MG63 (cell line): ENCODE measurements at places on chromosomes 4 and X. TPM values are rescaled to one million over a fixed set of nuclear protein-coding genes. Genes with fewer than 3 reads are reported as not detected.

KCNIP4 gene
- not detected in 2 replicates for total RNA-seq

RTL9 gene
- 0.30 and 0.72 TPM in 2 replicates for total RNA-seq

- DNase-seq, result no peak
Measured at GRCh38 chr4:157840034-157840433, 332.8 kb downstream of the GASK1B start.

GRCh38 chr4:16794816-16795445, 103.5 kb downstream of the LDB2 start:
- DNase-seq, result peak; percentile 28

MYOZ2 gene
- total RNA-seq, result not detected in 2 replicates

DNA sequence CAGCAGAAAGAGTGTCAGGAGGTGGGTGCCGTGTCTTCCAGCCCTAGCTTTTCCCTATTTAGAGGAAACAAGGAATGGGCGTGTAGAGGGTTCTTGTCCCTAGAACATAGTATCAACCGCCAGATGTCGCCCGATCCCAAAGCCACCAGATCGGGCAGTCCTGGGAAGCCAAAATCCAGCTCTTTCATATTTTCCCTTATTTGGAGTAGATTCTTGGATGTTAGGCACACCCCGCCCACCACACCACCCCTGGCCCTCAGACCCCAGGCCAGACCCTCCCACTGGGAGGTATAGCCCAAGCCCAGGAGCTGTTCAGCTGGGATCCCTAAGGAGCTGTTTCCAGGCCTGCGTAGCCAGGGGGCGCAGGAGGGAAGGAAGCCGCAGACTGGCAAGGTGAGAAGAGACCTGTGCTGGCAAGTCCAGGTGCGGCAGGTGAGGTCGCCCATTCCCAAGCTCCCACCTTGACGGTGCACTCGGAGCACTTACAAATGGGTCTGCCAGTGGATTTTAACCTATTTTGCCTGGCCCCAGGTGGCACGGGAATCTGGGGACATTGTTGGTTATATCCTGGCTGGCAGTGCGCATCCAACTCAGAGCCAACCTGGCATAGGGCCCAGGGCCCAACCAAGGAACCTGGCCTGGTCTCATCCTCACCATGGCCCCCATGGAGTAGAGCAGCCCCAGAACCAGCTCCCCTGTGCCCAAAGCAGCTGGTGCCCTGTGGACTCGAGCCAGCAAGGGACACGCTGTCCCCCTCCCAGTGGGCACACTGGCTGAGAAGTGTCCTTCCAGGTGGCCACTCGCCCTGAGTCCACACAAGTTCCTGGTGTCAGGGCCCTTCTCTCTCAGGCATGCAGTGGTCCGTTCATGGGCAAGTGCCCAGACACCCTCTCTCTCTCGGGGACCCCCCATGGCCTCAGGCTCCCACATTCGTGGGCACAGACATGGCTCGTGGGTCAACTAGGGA, 811 bp downstream of the FLNA start:
- DNase-seq, result peak; percentile 74

H2AZ1 gene
- 583 and 635 TPM in 2 replicates for total RNA-seq

- no peak for DNase-seq
Measured at GRCh38 chrX:25288676-25289075, 272.9 kb upstream of the ARX start.

DNA sequence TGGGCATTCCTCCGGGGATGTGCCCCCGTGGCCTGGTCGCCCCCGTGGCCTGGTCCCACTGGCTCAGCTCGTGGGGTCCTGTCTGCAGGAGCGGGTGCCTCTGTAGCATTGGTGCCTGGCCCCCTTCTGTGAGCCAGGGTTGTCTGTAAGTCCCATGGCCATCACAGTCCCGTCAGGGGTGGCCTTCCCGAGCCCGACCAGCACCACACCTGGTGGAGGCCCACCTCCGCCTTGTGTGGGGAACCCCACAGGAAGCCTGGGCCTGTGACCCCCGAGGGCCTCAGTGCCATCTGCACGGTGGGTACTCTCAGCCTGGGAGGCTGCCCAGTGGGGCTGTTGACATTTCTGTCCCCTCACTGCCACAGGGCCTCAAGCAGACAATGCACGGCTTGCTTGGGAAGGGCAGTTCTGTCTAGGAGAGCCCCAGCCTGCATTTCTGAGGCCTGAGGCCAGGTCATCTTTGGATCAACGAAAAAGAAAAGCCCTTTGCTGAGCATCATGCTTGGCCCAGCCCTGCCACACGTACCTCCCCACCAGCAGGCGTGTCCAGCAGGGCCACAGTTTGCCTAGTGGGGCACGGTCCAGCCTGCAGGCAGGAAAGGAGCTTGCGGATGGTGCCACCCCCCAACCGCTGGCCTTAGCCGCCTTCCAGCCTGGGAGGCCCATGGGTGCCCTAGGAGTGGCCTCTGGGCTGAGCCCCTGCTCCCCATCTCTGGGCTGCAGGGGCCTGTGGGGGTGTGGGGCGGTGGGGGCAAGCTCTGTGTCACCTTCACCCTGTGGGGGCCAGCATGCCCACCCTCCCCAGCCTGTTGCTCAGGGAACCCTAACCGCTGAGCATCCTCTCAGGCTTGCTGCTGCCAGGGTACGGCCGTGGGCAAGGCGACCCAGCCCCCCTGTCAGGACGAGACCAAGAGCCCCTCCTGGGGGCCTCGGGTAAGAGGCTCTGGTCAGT, 23.2 kb downstream of the NKX1-1 start:
- no peak for DNase-seq

DNA sequence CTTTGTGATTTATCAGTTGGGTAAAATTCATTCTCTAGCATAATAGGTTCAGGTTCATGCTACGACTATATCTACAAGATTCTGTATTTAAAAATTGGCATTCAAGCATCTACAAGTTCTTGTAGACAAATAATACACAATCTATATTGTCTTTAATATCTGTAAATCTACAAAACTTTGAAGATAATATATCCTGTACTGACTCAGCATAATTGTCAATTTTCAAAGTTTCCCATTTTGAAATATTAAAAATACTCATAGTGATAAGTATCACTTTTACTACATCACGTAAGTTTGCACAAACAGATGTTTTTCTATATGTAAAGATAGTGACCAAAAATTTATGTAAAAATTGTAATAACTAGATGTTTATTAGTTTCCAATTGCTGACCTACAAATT, 360.6 kb downstream of the FSTL5 start:
- DNase-seq, result no peak

- DNase-seq, result no peak
Measured at GRCh38 chr4:98081936-98082335, 61.3 kb downstream of the STPG2 start.

DNA sequence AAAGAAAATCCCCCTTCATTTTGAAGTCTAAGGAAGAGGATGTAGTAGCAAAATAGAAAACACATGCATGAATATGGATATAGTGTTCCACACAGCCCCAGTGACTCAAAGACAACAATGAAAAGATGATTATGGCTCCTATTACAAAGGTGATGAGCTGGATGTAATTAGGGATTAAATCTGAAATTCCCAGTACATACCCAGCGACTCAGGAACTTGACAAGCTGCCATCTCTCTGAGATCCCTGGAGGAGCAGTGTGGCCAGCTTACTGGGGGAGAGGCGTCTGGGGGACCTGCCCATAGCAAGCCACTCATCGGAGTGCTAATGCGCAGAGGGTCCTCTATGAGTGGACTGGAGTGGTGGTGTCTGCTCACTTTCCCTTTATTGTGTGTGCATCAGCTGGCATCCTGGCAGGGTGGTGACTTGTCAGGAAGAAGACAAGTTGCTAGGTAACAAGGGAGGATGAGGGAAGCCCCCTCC, 42.7 kb upstream of the MGST2 start:
- no peak for DNase-seq

G3BP2 gene
- total RNA-seq, result 21.3 and 41.9 TPM in 2 replicates

GRCh38 chrX:20309806-20310205, 43.1 kb upstream of the RPS6KA3 start:
- peak; percentile 23 for DNase-seq

- DNase-seq, result no peak
Measured at GRCh38 chr4:6252051-6252450, 17.6 kb upstream of the WFS1 start.

CXCL5 gene
- 0.23 TPM in 1 of 2 replicates, not detected in the other for total RNA-seq
